ENCODE measurements at places on chromosomes 6 and 20.

GRCh38 chr6:135286962-135287538 lies 105.9 kb downstream of the MYB start:
- DNase-seq = no peak

DNA sequence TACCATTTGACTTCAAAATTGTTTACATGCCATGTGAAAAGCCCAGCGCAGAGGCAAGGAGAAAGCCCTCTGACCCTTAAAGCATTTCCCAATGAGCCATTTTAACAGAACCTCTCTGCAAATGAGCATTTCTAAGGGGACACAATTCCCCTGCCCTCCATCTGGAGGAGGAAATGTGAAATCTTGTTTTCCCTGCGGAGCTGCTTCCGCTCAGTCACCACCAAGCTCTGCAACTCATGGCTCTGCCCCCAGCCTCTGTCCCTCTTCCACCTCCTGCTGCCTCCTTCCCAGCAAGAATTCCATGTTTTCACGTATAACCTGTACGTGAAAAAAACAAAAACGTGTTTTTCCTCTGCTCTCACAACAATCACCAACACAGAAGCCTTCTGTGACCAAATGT lies 12.3 kb downstream of the RIN2 start:
- DNase-seq = no peak

GRCh38 chr6:155237613-155238012 lies 26.2 kb upstream of the CLDN20 start:
- DNase-seq = no peak

- DNase-seq = no peak
Observed at GRCh38 chr6:10736731-10737130, 10.9 kb upstream of the TMEM14B start.

DNA sequence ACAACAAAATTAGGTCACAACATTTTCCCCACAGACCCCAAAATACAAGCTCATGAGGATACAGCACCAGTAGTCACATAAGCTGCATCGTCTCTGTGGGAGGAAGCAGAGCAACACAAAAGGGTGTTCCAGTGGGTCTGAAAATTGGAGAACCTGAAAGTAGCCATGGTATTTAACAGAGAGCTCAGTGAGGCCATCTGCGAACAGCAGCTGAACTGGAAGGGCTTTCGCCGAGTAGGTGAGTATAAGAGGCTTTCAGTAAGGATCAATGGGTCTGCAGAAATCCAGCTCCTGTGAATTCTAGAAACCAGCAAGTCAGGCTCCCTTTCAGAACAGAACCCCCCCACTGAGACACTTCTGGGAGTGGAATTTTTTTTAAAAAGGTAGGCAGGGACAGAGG lies 120.0 kb upstream of the RREB1 start:
- no peak for DNase-seq

GRCh38 chr6:1188199-1188598 lies 123.7 kb upstream of the FOXQ1 start:
- DNase-seq = no peak

GRCh38 chr20:37308086-37309050 lies 18.9 kb downstream of the MANBAL start:
- no peak for DNase-seq

DNA sequence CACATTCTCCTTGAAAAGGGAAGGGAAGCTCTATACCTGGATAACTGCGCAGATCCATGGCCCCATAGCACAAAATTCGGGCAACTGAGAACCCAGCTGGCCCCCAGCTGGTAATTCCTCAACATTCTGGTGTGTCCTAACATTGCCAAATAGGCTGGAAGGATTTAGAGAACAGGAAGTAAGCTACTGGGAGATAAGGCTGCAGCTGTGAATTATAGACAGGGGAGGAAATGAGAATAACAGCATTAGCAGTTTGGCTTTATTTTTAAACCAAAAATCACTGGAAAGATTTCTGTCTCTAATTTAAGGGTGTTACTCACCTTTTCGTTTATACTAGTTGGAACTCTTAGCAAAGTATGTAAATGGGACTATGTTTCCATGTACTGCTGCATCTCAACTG lies 97.2 kb downstream of the TULP4 start:
- DNase-seq = no peak

GRCh38 chr6:18746727-18747126 lies 359.6 kb downstream of the RNF144B start:
- no peak for DNase-seq

GRCh38 chr20:40160097-40160550 lies 528.9 kb downstream of the MAFB start:
- DNase-seq = no peak

DNA sequence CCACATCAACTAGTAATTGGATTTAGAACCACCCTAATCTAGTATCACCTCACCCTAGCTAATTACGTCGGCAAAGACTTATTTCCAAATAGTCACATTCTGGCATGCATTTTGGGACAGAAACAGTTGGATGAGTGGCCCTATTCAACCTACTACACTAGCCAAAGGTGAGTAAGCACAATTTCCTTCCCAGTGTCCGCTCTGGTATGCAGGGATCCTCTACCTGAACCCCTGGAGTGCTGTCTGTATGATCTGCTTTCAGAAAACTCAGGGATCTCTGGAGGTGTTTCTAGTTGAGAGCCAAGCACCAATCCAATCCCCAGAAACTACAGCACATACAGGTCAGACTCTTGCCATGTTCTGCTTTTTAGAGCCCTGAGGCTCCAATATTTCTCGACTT lies 717.4 kb upstream of the MANEA start:
- no peak for DNase-seq

DNA sequence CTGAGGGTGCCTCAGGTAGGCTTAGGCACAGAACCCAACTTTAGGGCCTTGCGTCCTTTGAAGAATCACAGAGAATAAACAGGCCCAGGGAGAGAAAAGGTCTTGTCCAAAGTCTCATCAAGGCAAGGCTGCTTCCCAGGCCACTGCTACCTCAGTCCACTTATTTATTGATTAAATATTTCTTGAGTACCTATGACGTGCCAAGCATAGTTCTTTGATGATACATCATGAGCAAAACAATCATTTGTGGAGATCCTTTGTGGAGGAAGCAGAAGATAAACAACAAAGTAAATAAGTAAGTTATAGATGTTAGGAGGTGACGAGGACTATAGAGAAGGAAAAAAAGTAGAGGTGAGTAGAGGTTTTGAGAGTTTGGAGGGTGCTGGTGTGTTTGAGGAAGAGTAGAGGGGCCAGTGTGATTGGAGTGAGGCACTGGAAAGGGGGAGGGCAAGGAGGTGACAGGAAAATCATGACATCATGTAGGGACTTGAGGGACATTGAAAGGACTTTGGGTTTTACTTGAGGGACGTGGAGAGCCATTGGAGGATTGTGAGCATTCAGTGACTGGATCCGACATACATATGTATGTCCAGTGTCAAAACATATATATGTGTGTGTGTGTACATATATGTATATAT lies 14.1 kb upstream of the CHMP4B start:
- DNase-seq = no peak

GRCh38 chr6:70842541-70842940 lies 114.3 kb downstream of the B3GAT2 start:
- DNase-seq = no peak

- DNase-seq = no peak
Observed at GRCh38 chr6:31948306-31948705, 2.4 kb downstream of the CFB start.

DNA sequence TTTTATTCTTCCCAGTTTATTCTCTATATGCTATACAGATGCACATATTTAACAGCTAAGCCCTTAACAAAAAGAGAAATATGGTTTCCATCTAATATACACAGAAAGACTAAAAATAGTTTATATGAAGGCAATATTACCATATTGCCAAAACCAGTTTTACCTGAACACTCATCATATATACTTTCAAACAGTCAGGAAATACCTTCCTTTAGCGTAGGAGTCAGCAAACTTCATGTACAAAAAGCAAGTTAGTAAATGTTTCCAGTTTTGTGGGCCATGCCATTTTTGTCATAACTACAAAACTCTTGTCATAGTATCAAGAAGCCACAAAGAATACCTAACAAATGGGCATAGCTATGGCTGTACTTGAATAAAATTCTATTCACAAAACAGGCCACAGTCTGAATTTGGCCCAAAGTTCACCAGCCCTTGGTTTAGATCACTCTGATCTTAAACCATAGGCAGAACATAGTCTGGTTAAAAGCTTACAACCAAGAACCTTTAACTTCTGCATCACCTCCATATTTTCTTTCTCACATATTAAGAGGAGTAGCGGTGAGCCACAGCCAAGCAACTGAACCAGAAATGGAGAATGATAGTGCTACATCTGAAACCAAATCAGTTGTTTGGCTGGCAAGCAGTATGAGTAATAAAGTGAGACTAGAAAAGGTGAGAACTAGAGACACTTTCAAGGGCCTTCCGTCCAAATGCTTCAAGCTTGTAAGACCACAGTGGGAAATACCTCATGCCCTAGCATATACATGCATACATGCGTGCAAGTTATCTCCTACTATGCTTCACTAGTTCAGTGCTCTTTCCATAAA lies 116.6 kb downstream of the PTPRK start:
- no peak for DNase-seq

GRCh38 chr6:1396952-1397868 lies 7.8 kb downstream of the FOXF2 start:
- DNase-seq = peak; percentile 47

DNA sequence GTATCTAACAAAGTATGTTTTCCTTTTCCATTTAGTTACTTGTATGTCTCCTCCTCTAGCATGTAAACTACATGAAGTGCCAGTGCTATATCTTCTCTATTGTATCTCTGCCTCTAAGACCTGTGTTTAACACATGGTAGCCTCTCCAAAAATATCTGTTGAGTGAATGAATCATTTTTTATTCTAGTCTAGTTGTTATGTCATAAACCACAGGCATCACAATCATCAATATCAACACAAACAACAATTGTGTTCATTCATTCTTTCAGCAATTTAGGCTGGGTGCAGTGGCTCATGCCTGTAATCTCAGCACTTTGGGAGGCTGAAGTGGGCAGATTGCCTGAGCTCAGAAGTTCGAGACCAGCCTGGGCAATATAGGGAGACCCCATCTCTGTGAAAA lies 111.6 kb upstream of the EYA4 start:
- DNase-seq = no peak

- DNase-seq = no peak
Observed at GRCh38 chr20:64072498-64073063, 6.7 kb downstream of the RGS19 start.

DNA sequence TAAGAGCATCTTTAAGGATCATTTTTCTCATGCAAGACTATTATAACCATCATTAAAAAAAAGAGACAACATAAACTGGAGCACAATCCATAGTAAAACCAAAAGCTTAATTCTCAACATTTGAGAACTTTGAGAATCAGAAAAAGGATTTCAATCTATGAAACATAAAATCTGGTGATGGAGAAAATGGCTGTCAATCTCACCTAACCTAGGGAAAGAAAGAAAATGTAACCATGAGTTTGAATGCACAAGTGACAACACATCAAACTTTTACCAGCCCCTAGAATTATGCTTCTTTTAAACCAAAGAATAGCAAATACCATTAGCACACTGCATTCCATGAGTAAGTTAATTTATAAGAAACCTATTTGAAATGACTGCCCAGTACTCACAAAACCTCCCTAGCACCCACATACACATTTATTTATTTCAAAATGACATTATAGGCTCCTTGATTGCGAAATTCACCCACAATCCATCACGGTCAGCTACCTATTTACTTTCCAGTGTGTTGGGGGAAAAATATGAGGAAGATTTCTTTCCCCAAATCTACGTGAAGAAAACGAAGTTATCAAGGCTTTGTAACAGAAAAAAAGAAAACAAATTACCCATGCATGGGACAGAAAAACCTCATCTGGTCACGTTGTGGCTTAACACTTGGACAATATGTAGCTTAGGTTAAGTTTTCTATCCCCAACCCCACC lies 828 bp downstream of the ASCC3 start:
- no peak for DNase-seq

DNA sequence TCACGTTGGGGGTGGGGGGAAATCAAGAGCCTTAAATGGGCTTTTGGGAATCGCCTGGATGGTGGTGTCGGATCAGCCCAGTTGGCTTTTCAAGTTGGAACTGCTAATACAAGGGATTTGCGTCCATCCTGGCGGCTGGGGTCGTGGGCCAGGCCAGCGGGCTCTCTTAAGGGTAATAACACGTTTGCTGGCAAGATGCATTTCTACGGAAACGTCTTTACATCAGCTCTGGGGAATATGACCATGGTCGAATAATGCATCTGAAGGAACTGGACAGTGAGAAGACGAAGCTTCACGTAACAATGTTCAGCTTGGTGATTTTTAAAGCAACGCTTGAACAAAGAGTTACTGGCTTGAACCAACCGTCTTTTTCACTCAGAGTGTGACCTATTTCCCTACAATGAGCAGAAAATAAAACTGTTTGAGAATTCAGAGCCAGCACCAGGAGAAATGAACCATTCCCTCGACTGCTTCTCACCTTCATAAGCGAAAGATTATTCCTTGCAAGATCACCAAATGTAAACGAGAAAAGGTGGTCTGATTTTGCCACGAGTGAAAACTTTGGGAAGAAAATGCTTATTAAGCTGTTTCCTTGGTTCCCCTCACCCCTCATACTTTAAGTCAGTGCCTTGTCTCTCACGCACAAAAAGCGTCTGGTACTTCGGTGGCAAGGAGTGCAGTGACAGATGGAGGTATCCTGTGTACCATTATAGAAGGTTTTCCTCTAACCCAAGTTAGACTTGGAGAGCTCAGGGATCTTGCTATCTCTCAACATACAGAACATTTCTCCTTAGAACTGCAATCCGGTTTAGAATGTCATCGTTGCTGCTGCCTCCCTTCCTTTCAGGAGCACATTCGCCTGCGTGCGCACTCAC lies 1.4 kb upstream of the MARCKS start:
- no peak for DNase-seq

DNA sequence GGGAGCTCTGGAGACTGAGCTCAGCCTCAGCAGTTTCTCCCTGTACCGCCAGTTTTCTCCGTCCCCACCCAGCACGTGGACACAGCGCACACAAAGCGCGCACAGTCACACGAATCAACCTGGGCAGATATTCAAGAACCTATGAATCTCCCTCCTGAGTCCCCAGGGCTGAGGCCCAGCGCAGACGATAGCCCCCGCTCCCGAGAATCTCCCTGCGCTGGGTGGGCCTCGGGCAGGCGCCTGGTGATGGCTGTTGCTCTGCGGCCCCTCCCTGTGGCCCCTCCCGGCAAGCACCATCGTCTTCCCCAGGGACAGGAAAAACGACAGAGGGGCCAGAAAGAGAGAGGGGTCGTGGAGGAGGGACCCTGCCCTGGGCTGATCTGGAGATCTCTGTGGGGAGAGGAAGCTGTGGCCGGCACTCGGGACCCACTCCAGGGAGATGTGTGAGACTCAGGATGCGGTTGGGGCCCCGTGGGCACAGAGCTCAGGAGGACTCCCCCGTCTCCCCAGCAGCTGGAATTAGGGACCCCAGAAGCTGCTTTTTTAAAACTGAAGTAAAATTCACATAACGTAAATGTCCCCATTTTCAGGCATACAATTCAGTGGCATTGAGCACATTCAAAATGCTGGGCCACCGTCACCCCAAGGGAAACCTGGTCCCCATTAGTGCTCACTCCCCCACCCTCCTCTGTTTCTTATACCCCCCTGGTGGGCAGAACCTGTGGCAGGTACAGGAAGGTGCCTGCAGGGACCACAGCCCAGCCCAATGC lies 330.8 kb downstream of the TAF4 start:
- DNase-seq = no peak

- no peak for DNase-seq
Observed at GRCh38 chr20:51697096-51697826, 70.9 kb downstream of the ATP9A start.
